ENCODE measurements at places on chromosomes 3 and 15.

- no peak for DNase-seq
These were observed 46.7 kb upstream of the CBLB start for GRCh38 chr3:105915524-105915923.

DNA sequence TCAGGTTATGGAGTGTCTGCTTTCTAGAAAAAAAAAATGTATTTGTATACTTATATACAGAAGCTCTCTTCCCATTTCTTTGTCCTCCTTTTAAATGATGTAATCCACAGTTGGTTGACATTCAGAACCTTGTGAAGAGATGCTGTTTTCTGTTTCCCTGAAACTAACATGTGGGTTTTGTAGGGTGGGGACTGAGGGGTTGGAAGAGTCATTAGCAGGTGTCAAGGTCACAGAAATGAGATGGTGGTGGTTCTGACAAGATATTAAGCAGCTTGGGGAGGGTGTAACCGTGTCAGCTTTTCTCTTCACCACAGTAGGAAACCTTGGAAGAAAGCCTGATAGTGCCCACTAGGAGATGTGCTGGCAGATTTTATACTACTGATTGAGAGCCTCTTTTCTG is 2.4 kb downstream of the RASA2 start:
- DNase-seq: no peak

- no peak for DNase-seq
These were observed 39.6 kb downstream of the SLC25A26 start for GRCh38 chr3:66260431-66260830.

DNA sequence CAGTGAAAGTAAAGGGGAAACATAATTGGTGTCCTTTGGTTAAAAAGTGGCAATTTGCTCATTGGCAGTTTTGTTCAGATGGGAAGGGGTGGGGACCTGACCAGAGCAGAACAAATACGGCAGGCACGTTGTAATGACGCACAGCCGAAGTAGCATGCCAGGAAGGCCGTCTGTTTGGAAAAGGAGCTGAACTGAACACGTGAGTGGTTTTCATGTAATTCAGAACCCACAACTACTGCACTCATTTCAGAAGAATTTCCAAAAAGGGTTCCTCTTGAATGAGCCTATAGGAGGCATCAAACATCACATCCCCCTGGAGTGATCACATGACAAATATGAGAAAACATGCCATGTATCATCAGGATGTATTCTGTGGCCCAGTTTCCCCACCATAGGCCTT is 42.9 kb upstream of the LMCD1 start:
- no peak for DNase-seq

DNA sequence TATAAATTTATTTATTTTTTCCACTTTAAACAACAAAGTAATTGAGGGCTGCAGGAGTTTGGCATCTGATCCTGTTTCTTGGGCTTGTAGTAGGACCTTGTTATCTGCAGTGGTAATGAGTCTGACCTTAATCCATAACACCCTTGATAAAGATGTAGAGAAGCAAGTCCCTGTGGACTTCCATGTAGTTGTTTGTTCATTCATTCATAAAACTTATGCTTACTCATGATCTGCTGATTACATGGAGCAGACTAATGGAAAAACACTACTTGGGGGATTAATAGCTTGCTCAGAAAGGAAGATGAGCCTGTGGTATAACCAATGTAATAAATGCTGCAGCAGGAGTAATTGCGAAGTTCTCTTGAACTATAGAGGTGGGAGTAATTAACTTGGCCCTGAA is 271.5 kb upstream of the TBL1XR1 start:
- no peak for DNase-seq

DNA sequence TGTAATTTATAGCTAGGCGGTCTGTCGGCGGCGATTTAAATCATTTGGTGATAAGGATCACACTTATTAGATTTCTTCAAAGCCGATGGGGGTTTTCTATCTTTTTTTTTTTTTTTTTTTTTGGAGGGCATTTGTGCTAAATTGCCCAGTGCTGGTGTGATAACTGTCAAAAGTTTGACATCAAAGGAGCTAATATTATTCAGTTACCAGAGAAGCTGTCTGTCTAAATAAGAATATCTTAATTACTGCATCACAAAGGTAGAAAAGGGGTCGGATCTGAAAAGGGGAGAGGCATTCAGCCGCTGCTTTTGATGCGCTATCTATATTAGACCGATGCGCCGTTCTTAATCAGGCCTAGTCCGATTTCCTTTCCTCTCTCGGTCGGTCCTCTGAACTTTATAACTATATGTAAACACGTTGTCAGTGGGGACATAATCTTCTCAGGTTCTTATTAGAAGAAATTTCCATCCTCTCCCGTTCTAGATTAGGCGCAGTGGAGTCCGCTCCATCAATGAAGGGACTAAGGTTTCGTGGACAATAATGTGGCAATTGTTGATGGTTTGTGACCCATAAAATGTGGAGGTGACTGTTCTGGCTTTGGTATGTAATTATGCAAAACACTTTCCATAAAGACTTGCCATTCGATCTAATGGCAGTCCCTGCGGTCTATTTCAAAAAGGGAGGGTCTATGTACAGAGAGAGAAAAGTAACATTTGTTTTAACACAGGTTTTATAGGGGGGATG is 31.7 kb downstream of the NR2F2 start:
- no peak for DNase-seq

GRCh38 chr3:123419850-123420297 is 29.0 kb downstream of the ADCY5 start:
- no peak for DNase-seq
